ENCODE measurements at places on chromosomes 5 and 9. TPM values are rescaled to one million over a fixed set of nuclear protein-coding genes. Genes with fewer than 3 reads are reported as not detected.

The SLC6A7 gene
- total RNA-seq, result not detected

The SLC6A19 gene
- total RNA-seq, result not detected

GRCh38 chr5:40486437-40487275 is 193.1 kb upstream of the PTGER4 start:
- DNase-seq, result no peak

The S1PR3 gene
- total RNA-seq, result 12.5 TPM

GRCh38 chr5:108661024-108661423 is 86.7 kb upstream of the FER start:
- DNase-seq, result peak; percentile 11

GRCh38 chr9:34927061-34927460 is 31.0 kb upstream of the PHF24 start:
- DNase-seq, result peak; percentile 39

DNA sequence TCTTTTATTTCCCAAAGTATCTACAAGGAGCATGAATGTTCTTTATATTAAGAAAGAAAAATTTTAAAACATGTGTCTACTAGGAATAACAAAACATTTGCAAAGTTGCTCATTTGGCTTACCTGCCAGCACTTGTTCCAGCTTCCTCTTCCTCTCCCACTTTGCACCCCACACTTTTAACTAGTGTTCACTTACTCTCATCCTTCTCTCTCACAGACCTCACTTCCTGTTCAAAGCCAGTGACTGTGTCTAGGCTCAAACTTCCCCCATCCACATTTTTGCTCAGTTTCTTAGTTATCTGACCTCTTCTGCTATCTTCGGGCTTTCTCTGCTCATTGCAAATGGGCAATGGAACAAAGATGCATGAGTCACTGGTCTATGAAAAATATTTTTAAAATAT is 512.2 kb upstream of the ZNF462 start:
- no peak for DNase-seq

The TAS2R1 gene
- total RNA-seq, result not detected

DNA sequence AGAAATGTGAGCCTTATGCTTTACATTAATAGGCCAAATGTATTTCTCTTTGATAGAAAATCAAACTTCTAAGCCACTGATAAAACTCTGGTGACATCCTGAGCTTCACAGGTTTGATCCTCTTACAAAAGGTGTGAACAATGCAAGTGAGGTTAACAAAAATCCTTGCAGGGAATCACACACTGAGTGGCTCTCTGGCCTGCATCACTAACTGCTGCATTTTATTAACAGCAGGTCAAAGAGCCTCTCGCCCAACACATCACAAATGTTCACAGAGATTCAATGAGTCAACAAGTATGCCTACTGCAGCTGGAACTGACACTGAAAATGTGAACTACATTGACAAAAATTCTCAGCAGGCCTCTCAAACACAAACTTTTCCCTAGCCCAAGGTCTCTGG is 122.3 kb downstream of the SEMA5A start:
- DNase-seq, result no peak

GRCh38 chr5:42836070-42836769 is 24.5 kb upstream of the SELENOP start:
- DNase-seq, result no peak

The TIMD4 gene
- total RNA-seq, result not detected

GRCh38 chr5:177304392-177305119 is 957 bp downstream of the PRELID1 start:
- no peak for DNase-seq

The PDCD1LG2 gene
- 1.4 TPM for total RNA-seq

- no peak for DNase-seq
Observed at GRCh38 chr9:91212596-91213243, 149.0 kb downstream of the AUH start.

GRCh38 chr5:177368869-177369644 is 11.3 kb downstream of the RGS14 start:
- no peak for DNase-seq

DNA sequence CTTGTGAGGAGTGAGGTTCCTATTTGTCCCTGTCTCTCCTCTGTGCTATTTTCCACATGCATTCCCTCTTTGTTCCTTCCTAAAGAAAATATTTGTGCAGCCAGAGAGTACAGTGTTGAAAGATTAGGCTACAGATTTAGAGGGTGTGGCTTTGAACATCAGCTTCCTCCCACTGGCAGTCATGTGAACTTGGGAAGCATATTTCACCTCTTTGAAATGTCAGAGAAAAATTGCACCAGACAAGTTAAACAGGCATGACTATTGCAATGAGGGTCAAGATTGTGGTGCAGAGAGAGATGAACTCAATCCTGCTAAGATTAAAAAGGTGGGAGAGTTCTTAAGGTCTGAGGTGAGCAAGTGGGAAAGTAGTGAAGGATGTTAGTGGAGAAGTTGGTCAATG is 641.0 kb downstream of the DNAH5 start:
- no peak for DNase-seq

The SPINK5 gene
- total RNA-seq, result 2.3 TPM

DNA sequence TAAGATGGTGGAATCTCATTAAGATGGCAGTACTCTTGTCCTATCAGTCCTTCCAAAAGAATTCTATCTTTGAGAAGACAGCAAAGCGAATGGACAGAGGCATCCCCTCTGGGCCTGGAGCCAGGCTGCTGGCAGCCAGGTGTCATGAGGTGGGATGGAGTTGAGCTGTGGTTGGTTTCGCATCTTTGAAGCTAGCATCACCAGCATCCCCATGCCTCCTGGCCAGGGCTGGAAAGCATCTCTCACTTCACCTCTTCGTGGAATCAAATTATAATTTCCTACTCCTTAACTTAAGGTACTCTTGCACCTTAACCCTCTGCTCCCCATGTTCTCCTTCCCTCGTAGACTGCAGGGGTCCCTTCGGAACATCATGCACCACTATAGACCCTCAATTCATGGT is 248.3 kb downstream of the GADD45G start:
- no peak for DNase-seq

DNA sequence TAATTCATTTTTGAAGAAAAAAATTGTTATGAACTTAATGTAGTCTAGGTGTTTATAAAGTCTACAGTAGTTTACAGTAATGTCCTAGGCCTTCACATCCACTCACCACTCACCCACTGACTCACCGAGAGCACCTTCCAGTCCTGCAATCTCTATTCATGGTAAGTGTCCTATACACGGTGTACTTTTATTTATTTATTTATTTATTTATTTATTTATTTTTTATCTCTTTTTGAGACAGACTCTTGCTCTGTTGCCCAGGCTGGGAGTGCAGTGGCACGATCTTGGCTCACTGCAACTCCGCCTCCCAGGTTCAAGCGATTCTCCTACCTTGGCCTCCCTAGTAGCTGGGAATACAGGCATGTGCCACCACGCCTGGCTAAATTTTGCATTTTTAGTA is 39.3 kb upstream of the PIK3R1 start:
- DNase-seq, result no peak

GRCh38 chr9:132637801-132638200 is 32.0 kb downstream of the DDX31 start:
- no peak for DNase-seq

DNA sequence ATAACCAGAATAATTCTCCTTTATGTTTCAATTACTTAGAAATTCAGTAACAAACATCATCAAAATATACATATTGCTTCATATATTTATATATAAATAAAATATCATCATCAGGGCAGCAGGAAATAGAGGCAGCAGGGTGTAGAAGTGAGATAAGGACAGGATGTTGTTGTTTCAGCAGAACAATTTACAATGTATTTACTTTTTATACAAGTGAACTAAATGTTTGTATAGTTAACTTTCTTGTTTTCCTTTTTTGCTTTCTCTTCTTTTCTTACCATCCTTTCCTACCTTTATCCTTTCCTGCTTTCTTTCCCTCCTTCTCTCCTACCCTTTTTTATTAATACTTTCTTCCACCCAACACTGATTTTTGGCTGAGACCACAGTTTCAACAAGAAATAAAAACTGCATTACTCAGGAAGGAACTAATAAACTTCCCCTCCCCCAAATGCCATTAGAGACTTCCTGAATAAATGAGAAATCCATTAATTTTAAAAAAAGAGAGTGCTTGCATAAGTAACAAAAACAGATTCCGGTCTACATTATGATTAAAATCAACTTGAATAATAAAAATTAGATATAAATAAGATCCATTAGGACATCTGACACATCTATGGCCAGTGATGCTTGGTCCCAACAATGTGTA is 159.8 kb upstream of the ACOT12 start:
- DNase-seq, result peak; percentile 12
